Right lung (tissue), 10 donors: ENCODE measurements at places on chromosomes 11 and 22. TPM values are rescaled to one million over a fixed set of nuclear protein-coding genes. Genes with fewer than 3 reads are reported as not detected.

DNA sequence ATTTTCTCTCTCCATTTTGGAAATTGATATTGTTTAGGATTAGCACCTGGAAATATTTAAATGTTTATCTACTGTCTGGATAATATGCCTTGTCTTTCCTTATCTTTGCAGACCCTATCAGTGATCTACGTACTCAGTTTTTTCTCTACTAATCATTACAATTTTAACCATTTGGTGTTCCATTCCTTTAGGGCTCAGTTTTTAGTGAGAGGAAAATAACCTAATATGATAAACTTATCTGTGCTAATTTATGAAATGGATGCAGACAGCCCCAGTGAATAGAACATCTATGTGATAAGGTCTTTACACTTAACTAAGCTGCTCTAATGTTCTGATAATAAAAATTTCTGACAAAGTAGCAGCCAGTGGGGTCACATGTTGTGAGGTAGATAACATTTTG lies 68.5 kb downstream of the SVIP start:
- no peak for DNase-seq

The RBMXL2 gene
- not detected for polyA plus RNA-seq

The HEPACAM gene
- polyA plus RNA-seq: 0.15 TPM

The DBX1 gene
- not detected for polyA plus RNA-seq

DNA sequence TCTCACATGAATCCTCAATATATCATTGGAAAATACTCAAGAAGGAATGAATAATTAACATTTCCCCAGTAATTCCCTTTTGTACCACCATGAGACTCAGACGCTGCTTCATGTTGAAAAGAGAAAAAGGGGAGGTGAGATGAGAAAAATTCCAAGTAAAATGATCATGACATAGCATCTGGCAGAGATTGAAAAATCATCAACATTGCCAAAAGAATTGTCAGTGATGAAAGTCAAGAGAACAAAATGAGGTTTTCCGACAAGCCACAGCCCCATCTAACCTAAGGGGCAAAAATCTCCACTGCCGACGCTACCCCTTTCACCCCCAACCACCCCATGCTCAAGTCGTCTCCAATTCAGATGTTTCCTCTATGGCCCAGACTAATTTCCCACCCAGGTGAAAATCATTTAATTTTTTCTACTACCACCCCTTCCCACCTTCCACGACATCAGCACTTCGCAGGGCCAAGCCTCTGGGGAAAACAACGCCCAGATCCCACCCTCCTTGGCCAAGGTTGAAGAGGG lies 1.2 kb downstream of the RAB6A start:
- DNase-seq: peak; percentile 50

DNA sequence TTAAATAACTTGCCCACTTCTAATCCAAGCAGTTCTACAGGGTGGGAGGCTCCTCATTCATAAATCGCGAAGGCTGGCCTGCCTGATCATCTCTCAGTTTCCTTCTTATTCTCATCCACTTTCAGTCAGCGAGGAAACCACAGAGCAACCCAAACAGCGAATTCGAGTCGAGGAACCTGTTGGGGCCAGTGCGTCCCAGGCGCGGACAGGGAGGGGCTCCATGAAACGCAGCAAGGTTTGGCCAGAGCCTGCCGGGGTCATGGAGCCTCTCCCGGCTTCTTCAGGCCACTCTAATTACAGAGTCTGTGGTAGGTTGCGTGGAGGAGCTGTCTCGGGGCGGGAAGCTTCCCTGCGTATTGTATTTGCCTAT lies 741 bp upstream of the NAV2 start:
- DNase-seq: no peak

- no peak for DNase-seq
Observed at GRCh38 chr22:39719559-39720450, 149.3 kb downstream of the CACNA1I start.

- no peak for DNase-seq
Observed at GRCh38 chr11:107301878-107302277, 155.7 kb downstream of the CWF19L2 start.

The HMOX1 gene
- polyA plus RNA-seq: 7.1 TPM

- no peak for DNase-seq
Observed at GRCh38 chr11:122311216-122311755, 195.3 kb upstream of the BLID start.

- no peak for DNase-seq
Observed at GRCh38 chr11:44150401-44150800, 54.9 kb downstream of the EXT2 start.

The KCNJ1 gene
- polyA plus RNA-seq: not detected

GRCh38 chr11:70854901-70855556 lies 397.3 kb downstream of the SHANK2 start:
- DNase-seq: no peak

The SMIM35 gene
- 0.40 TPM for polyA plus RNA-seq

GRCh38 chr11:22460181-22460580 lies 122.0 kb downstream of the SLC17A6 start:
- DNase-seq: no peak

The SLC43A3 gene
- polyA plus RNA-seq: 36.9 TPM

DNA sequence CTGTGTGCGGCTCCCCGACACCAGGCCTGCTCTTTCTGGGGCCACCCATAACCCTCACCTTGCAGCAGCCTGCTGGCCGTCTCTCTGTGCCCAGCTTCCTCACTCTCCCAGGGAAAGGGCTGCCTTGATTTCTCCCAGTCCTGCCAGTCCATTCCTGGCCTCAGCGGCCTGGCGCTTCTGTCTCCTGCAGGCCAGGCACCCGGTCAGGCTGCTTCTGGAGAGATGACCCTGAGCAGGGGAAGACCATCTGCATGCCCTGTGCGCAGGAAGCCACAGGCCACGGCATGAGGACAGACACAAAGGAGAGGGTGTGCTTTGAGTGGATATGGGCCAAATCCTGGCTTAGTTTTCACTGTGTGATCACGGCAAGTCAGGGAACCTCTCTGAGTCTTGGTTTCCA lies 86.2 kb downstream of the TSPAN18 start:
- DNase-seq: no peak

The HEPN1 gene
- not detected for polyA plus RNA-seq

GRCh38 chr11:118565051-118565450 lies 680 bp downstream of the IFT46 start:
- peak; percentile 14 for DNase-seq

The DDIAS gene
- polyA plus RNA-seq: 9.0 TPM

The MIOX gene
- 0.18 TPM for polyA plus RNA-seq

GRCh38 chr11:109939166-109939810 lies 153.9 kb upstream of the ZC3H12C start:
- DNase-seq: peak; percentile 55

The TYR gene
- polyA plus RNA-seq: not detected

DNA sequence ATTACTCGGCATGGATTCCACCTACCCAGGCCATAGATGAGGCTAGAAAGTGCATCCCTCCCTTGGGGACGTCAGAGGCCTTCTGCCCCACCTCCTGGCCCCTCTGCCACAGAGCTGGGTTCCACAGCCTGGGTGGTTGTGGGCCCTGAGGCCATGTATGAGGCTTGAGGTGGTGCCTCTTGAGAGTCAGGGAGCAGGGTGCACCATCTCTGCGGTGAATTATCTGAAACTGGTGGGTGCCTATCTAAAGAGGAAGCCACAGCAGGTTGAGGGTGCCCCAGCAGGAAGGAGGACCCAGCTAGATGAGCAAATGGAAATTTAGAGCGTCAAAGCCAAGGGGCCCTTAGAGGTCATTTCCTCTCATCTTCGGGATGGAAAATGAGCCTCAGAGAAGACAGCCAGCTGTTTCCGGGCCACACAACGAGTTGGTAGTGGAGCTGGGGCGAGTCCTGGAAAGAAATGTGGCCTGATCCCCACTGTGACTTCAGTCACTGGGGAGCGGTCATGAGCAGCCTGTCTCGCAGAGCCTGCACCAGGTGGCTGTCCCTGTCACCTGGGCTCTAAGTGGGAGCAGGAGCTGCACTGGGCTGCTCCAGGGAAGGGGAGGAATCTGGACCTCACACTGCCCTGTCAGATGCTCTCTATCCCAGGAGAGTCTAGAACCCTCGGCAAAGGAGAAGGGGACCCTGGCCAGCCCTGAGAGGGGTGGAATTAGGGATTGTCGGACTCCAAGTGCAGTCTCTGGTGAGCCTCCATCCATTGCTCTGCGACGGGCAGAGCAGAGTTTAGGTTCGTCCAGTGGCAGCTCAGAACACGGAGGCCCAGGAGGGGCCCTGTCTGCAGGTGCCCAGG lies 7.3 kb downstream of the ADORA2A start:
- DNase-seq: peak; percentile 76

- no peak for DNase-seq
Observed at GRCh38 chr11:71999362-71999761, 653 bp downstream of the IL18BP start.

DNA sequence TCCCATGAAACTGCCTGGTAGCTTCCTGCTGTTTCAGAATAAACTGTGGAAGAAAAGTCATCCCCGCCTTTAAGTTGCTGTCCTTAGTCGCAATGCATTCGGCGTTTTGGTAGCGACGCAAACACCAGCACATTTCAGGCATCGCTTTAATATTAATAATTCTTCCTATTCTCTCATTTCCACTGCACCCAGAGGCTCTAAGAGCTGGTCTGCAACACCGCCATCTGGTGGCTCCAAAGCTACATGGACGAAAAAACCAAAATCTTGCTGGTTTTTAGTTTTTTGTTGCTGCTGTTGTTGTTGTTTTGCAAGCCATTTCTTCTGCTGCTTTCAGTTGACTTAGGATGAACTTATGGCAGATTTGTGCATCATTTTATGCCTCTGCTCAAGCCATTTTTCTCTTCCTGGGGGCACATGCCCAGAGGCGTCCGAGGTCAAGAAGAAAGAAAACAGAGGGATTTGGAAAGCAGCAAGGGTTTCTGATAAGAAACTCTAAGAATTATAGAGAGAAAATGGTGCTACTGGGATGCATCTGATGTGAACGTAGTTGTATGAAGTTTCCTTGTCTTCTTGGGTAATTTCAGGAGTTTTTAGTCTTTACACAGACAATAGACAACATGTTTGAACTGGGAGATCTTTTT lies 345.4 kb upstream of the KIRREL3 start:
- peak; percentile 21 for DNase-seq

DNA sequence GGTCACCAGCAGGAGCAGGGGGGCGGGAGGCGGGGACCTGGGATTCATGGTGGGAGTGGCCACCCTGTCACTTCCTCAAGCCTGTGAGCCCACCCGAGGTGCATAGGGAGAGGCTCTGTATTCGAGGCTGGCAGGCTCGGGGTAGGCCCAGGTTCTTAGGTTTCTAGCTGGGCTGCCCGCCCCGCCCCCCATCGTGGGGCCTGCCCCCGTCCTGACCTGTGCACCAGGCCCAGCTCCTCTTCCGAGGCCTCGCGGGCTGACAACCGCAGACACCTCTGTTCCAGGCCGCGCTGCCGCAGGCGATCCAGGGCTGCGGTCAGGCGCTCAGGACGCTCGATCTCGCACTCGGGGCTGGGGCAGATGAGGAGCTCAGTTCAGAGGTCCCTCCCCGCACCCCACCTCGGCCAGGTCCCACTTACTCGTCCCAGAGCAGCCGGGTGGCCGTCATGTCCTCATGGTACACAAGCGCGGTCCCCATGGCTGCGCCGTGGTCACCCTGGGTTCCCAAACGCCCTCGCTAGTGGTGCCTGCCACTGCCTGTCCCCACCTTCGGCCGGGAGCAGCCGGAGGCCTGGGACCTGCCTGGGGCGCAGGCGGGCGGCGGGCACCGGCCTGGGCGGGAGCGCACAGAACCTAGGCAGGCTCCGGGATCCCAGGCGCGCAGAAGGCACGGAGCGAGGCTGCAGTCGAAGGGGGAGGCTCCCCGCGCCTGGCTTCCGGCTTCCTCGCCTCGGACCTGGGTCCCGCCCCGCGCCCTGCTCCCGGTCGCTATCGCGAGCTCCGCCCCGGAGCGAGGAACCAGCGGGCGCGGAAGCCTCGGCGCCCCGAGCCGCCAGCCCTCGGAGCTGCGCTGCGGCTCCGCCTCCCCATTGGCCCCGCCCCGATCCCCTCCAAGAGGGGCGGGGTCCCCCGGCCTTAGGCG lies at the start of gene HDAC10:
HDAC10 (minus strand) TSS at position 711 of the 922 bp plus-strand sequence; CDS start at position 478, 233 bp downstream.
- DNase-seq: peak; percentile 77

DNA sequence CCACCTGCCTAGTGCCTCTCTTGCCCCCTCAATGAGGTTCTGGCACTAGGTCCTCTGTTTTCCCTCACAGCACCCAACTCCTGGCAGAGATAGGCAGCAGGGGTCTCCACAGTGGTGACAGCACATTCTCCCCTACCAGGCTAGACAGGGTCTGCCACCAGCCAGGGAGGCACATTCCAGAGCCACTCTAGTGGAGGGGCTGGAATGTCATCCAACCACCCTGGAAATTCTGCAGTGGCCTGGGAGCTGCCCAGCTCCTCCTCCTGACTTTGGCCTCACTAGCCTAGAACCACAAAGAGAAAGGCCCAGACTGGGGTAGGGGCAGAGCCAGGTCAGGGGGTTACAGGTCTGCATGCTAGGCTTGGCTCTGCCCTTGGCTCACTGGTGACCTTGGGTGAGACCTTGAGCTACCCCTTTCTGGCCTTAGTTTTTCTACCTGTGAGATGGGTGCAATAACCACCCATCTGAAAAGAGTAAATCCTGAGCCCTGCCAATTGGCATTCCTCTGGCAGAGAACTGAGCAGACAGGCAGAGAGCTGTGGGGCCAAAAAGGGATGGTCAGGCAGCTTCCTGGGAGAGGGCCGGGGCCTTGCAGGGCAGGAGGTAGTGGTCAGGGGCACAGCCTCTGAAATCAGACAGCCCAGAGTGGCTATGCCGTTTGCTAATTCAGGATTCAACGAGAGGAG lies 7.1 kb downstream of the P2RY2 start:
- DNase-seq: no peak

- DNase-seq: no peak
Observed at GRCh38 chr11:2813968-2814367, 71.6 kb downstream of the CDKN1C start.
